Activated CD8-positive, alpha-beta T cell treated with anti-CD3 and anti-CD28 coated beads for 36 hours (primary cell): ENCODE measurements at places on chromosomes 11 and 22. TPM values are rescaled to one million over a fixed set of nuclear protein-coding genes. Genes with fewer than 3 reads are reported as not detected.
A peak's percentile ranks its signal among the peaks of the same experiment; 100 is the strongest.

Gene GSTT2B
- not detected for total RNA-seq

Gene MS4A12
- not detected for total RNA-seq

Gene UPB1
- total RNA-seq: 0.16 TPM

Gene RAB30
- total RNA-seq: 9.8 TPM

Gene C11orf16
- total RNA-seq: not detected

Gene OR52K2
- not detected for total RNA-seq

Gene RIN1
- total RNA-seq: 1.1 TPM

Gene CARD18
- total RNA-seq: not detected

- no peak overlapping the region for H3K27ac ChIP-seq
- H3K36me3 ChIP-seq: no peaks in the 10 kb centered on the region
- no peak for DNase-seq
These were observed 21.5 kb downstream of the SHISAL1 start for GRCh38 chr22:44291265-44291664.

GRCh38 chr11:135008001-135008405 is 596.0 kb upstream of the B3GAT1 start:
- H3K27me3 ChIP-seq: no peaks in the 10 kb centered on the region
- no peak for DNase-seq
- H3K4me3 ChIP-seq: no peak overlapping the region
- no peak overlapping the region for H3K27ac ChIP-seq
- H3K4me1 ChIP-seq: no peaks in the 10 kb centered on the region
- H3K36me3 ChIP-seq: no peaks in the 10 kb centered on the region

DNA sequence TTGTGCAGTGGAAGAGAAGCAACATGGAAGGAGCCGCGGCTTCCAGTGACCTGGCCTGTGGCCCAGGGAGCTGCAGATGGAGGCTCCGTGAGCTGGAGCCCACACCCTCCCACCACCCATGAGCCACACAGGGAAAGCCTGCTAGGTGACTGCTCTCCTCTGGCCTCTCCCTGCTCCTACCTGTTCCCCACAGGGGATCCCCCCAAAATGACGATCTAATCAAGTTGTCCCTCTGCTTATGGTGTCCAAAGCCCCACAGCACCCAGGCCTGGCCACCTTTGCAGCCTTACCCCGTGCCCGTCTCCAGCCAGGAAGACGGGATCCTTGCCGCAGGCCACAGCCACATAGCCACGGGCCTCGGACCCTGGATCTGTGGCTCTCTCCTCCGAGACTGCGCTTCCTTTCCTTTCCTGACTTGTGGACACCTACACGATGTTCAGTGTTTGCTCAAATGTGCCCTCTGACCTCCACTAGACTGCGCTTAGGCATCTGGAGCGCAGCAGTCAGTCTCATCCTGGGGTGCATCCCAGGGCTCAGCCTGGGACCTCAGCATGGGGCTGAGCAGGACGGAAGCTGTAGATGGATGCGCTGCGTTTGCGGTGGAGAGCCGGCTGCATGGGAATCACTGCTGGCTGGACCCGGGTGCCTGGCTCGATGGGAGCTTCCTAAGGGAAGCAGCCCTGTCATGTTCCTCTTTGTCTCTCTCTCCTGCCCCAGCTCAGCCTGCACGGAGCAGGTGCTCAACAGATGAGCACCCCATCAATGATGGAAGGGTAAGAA is 133.3 kb downstream of the ST3GAL4 start:
- no peak for DNase-seq
- H3K27ac ChIP-seq: no peak overlapping the region
- no peaks in the 10 kb centered on the region for H3K4me1 ChIP-seq
- H3K27me3 ChIP-seq: peaks cover 2% of the 10 kb centered on the region
- H3K4me3 ChIP-seq: no peak overlapping the region
- no peaks in the 10 kb centered on the region for H3K36me3 ChIP-seq

DNA sequence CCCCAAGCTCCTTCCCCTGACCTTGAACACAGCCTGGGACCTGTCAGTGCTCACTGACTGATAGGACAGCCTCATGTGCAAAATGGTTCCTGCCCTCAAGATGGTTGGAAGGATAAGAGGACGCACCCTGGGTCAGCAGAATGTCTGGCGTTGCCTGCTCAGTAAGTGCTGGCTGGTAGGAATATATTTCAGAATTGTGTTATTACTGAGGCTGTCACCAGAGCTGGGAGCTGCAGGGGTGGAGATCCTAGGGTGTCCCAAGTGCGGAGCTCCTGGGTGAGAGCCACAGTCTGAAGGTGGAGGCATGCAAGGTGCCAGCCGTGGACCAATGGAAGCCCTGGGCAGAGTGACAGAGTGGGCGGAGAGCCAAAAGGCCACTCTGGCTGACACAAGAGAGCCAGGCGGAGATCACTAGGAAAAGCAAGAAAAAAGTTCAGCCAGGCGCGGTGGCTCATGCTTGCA is 1.0 kb upstream of the SEC14L4 start:
- H3K27ac ChIP-seq: no peak overlapping the region
- no peaks in the 10 kb centered on the region for H3K36me3 ChIP-seq
- H3K27me3 ChIP-seq: peaks cover 34% of the 10 kb centered on the region
- H3K4me3 ChIP-seq: no peak overlapping the region
- no peak for DNase-seq

DNA sequence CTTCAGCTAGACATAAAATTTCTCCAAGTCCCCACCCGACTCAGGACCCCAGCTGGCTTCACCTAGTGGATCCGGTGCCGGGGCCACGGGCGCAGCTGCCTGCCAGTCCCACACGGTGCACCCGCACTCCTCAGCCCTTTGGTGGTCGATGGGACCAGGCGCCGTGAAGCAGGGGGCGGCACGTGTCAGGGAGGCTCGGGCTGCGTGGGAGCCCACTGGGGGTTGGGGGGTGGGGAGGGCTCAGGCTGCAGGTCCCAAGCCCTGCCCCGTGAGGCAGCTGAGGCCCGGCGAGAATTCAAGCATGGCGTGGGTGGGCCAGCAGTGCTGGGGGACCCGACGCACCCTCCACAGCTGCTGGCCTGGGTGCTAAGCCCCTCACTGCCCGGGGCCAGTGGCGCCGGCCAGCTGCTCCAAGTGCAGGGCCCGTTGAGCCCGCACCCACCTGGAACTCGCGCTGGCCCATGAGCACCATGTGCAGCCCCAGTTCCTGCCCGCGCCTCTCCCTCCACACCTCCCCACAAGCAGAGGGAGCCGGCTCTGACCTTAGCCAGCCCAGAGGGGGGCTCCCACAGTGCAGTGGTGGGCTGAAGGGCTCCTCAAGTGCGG is 747.0 kb downstream of the FAM181B start:
- peaks cover 4% of the 10 kb centered on the region for H3K36me3 ChIP-seq
- H3K4me1 ChIP-seq: no peaks in the 10 kb centered on the region
- DNase-seq: no peak
- no peaks in the 10 kb centered on the region for H3K27me3 ChIP-seq

DNA sequence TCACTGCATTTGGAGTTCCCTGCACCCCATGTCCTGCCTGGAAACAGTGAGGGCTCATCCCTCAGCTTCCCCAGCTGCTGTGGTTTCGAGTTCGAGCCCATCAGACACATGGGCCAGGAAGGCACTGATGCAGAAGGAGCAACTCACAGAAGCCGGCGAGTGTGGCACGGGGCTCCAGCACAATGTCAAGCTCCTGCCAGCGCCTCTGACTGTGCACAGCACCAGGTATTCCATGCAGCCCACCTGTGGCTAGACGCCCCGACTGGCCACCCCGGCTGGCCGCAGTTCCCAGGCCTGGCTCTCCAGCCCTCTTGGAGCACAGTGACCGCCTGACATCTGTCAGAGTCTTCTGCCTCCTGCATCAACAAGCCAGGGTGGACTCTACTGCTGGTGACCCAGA is 419.4 kb downstream of the SHANK2 start:
- no peak for DNase-seq
- no peak overlapping the region for H3K4me3 ChIP-seq
- no peaks in the 10 kb centered on the region for H3K4me1 ChIP-seq
- no peaks in the 10 kb centered on the region for H3K27me3 ChIP-seq
- H3K27ac ChIP-seq: no peak overlapping the region

- peaks cover 33% of the 10 kb centered on the region for H3K27me3 ChIP-seq
- H3K4me3 ChIP-seq: no peak overlapping the region
- no peak overlapping the region for H3K27ac ChIP-seq
- no peak for DNase-seq
- H3K4me1 ChIP-seq: no peaks in the 10 kb centered on the region
These were observed 8.8 kb downstream of the WNT7B start for GRCh38 chr22:45968003-45968650.

DNA sequence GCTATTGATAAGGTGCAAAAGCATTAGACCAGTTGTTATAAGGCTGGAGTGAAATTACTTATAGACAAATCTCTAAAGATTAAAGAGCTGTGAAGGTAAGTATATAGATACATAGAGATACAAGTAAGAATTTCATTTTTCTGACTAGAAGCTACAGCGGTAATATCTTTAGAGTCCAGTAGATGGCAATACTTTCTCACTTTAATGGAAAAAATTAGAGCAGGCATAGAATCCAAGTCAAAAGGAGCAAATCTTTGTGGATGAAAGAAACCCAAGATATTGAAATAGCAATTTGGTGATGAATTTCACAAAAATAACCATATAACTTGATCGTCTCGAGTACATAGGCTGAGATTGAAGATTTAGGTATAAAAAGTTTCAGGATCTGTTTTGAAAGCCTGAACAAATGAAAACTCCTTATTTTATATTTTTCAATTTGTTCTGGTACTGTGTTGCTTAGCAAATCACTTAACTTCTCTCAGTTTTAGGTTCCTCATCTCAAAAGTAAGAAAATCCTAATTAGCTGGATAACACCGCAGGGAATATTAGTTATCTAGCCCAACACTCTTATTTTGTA is 81.9 kb downstream of the UVRAG start:
- H3K27me3 ChIP-seq: no peaks in the 10 kb centered on the region
- peaks cover 31% of the 10 kb centered on the region for H3K4me1 ChIP-seq
- H3K36me3 ChIP-seq: peaks cover 9% of the 10 kb centered on the region
- H3K4me3 ChIP-seq: no peak overlapping the region
- no peak overlapping the region for H3K27ac ChIP-seq
- no peak for DNase-seq

DNA sequence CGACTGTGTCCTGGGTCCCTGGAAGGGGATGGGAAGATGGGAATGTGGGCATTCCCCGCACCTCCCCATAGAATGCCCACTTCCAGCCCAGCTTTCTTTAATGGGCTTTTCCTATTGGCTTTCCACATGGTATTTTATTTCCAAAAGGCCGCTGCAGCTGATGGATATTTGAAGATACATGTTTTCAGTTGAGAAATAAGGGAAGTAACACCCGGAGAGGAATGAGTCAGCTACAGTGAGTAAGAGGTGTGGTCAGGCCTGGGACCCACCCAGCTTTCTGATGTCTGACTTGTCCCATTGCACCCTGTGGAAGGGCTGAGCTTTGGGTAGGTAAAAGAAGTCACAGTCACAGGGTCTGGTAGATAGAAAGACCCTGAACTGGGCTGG is 476.9 kb downstream of the MIAT start:
- no peak overlapping the region for H3K4me3 ChIP-seq
- no peaks in the 10 kb centered on the region for H3K36me3 ChIP-seq

- peaks cover 26% of the 10 kb centered on the region for H3K27me3 ChIP-seq
- DNase-seq: no peak
- H3K4me3 ChIP-seq: no peak overlapping the region
- no peaks in the 10 kb centered on the region for H3K36me3 ChIP-seq
- H3K27ac ChIP-seq: no peak overlapping the region
These were observed 3.7 kb downstream of the TPBGL start for GRCh38 chr11:75244052-75244814.

- H3K4me3 ChIP-seq: no peak overlapping the region
- no peaks in the 10 kb centered on the region for H3K36me3 ChIP-seq
- no peak overlapping the region for H3K27ac ChIP-seq
- DNase-seq: no peak
- H3K27me3 ChIP-seq: peaks cover 10% of the 10 kb centered on the region
These were observed 9.3 kb downstream of the WBP2NL start for GRCh38 chr22:42007922-42008321.

- H3K27me3 ChIP-seq: no peaks in the 10 kb centered on the region
- H3K4me3 ChIP-seq: no peak overlapping the region
- no peak overlapping the region for H3K27ac ChIP-seq
- H3K4me1 ChIP-seq: peaks cover 10% of the 10 kb centered on the region
- no peak for DNase-seq
These were observed 79.4 kb downstream of the IGLL1 start for GRCh38 chr22:23500508-23501260.

DNA sequence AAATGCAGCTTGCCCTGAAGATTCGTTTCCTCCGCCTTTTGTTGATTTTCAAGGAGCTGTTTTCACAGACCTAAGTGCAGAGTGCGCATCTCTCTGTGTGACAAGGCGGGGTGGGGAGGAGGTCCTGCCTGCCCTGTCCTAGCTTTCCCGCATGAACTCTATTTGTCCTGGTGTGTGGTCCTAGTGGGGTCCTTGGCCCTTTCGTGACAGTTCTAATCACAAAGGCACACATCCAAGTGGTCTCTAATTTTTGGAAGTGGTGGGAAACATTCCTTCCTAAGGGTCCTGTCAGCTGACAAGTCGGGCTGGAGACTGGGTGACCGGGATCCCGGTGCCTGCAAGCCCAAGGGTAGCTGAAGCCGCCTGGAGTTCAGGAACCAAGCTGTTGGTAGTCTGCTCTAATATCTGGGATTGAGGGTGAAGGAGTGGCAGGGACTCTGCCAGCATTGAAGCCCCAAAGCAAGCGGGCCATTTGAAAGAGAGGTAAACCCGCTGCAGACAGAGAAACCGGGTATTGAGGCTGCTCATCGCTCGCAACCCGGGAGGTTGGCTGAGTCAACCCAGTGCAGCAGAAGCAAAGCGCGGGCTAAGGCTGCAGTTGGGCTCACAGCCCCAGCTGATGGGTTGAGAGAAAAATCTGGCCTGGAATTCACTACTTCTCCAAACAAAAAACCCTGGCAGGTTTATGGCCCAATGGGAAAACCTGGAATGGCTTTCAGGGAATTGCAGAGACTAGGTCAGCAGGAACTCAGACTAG is 28.1 kb upstream of the FBXO3 start:
- H3K4me3 ChIP-seq: no peak overlapping the region
- no peak overlapping the region for H3K27ac ChIP-seq
- peaks cover 42% of the 10 kb centered on the region for H3K27me3 ChIP-seq
- no peaks in the 10 kb centered on the region for H3K4me1 ChIP-seq

DNA sequence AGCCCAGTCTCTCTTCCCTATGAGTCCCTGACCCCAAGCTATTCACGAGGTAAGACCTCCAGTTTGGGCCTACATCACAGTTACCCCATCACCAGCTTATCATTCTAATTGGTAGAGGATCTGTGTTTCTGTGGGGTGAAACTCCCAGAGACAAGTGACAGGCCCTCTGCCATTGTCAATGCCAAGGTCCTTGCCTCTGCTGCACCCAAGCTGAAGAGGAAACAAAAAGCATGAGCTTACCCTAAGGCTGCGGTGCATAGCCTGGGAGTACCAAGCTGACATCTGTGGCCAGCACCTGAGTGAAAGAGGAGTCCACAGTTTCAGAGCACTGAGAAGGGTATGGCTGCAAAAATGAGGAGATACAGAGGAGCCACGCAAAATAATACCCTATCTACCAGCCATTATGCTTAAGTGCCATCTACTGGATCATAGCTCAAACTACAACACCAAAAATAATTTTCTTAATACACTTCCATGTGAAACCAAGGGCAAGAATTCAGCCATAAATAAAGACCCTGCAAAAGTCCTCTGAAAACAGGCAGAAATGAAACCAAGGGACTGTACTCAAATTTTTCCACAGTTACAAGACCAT is 62.3 kb upstream of the ANO5 start:
- H3K36me3 ChIP-seq: no peaks in the 10 kb centered on the region
- DNase-seq: no peak
- H3K4me1 ChIP-seq: no peaks in the 10 kb centered on the region

- DNase-seq: no peak
- H3K4me1 ChIP-seq: peaks cover 42% of the 10 kb centered on the region
- no peak overlapping the region for H3K4me3 ChIP-seq
- H3K27me3 ChIP-seq: no peaks in the 10 kb centered on the region
- H3K27ac ChIP-seq: peak overlapping the region; percentile 79
These were observed 7.0 kb downstream of the RIN1 start for GRCh38 chr11:66329165-66329673.
